ENCODE measurements at places on chromosomes 13 and 19.
A peak's percentile ranks its signal among the peaks of the same experiment; 100 is the strongest.

GRCh38 chr19:6723108-6723618 is 2.7 kb upstream of the C3 start:
- DNase-seq: peak; percentile 51

GRCh38 chr19:42130254-42130573 is 2.0 kb downstream of the POU2F2 start:
- DNase-seq: no peak

DNA sequence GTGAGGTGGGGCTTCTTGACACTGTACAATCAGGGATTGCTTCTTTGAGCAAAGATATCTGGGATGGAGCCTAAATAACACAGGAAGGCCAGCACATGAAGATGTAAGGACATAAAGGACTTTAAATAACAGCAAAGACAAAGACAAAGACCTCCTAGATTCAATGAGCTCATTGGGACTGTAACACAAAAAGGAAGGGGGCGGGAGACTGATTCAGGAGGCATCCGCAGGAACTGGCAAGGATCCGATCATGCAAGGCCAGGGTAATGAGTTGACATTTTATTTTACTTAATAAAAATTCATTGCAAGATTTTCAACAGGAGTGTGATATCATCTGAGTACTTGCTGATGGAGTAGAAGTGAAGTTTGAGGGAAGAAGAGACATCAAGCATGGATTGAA is 121.5 kb downstream of the LHFPL6 start:
- DNase-seq: no peak

DNA sequence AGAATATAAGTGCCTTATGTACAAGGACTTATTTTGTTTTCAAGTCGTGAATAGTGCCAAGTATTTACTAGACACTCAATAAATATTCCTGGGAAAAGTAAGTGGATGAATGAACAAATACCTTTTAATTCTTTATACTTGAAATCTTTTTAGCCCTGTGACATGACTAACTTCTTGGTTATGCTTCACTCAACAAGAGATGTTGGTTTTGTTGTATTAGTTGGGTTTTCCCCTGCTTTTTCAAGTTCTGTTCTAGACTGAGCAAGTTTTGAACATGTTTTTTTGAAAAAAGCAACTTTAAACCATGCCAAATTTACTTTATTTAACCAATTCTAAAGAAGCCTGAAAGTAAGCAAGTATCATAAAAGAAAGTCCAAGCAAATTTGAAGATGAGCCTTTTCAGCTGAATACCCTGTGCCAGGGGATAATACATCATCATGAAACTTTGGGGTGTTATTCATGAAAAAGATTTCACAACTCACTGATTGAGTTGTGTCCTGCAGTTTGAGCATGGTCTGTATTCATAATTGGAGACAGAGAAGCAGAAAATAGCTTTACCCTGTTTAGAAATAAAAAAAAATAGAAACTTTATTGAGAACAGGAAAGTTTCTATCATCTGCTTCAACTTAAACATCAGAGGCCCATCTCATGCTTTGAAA is 11.1 kb downstream of the LMO7 start:
- peak; percentile 38 for DNase-seq

GRCh38 chr13:84121456-84121855 is 239.2 kb upstream of the SLITRK1 start:
- DNase-seq: peak; percentile 6

- DNase-seq: no peak
These were observed 77.7 kb downstream of the MIPEP start for GRCh38 chr13:23811366-23812062.

- DNase-seq: no peak
These were observed 60.0 kb downstream of the RASA3 start for GRCh38 chr13:114072421-114072820.

DNA sequence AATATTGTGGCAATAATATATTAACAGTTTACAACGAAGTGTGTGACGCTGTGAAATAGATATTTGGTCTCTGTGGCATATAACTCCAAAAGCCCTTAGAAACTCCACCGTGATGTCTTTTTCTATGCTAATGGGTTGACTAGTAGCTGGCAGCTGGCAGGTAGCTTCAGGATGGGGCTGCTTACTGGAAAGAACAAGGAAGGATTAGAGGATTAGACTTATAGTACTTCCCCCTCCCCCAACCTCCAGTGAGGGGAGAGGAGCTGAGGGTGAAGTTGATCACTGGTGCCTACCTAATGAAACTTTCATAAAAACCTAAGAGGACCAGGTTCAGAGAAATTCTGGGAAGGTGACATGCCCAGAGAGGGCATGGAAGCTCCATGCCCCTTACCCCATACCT is 9.8 kb downstream of the ZNF229 start:
- no peak for DNase-seq

- no peak for DNase-seq
These were observed 458 bp upstream of the ATP8A2 start for GRCh38 chr13:25371158-25371874.
